OCI-M1 (cell line): ENCODE measurements at places on chromosomes 11 and 22.

DNA sequence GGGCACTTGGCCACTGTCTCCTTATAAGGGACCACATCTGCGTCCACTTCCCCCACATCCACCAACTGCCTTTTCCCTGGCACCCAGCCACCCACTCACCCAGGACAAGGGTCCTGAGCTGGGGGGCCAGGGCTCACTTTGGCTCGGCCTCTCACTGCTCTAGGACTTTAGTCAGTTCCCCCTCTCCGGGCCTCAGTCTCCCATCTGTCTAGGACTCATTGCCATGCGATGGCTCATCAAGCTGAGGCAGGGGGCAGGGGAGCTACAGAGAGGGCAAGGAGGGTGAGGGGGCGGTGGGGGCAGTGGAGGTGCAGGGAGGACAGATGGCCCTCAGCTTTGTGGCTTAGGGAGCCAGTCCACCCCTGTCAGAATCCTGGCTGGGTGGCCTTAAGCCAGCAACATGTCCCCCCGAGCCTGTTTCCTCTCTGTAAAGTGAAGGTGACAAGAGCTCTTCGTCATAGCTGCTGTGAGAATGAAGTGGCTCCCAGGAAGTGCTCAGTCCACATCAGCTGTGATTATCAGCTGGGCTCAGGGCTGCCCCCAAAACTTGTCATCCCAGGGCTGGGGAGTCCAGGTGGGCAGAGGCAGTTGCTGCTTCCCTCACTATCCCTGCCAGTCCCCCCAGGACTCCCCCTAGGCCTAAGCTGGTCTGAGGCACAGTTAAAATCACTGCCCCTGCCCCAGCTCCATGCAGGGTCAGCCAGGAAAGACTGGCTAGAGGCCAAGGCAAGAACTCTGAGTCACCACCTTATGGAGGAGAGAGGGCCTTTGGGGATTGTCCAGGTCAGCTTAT lies 14.9 kb downstream of the RAC2 start:
- no peak for DNase-seq

GRCh38 chr11:31664954-31665353 lies 146.2 kb downstream of the PAX6 start:
- no peak for DNase-seq

DNA sequence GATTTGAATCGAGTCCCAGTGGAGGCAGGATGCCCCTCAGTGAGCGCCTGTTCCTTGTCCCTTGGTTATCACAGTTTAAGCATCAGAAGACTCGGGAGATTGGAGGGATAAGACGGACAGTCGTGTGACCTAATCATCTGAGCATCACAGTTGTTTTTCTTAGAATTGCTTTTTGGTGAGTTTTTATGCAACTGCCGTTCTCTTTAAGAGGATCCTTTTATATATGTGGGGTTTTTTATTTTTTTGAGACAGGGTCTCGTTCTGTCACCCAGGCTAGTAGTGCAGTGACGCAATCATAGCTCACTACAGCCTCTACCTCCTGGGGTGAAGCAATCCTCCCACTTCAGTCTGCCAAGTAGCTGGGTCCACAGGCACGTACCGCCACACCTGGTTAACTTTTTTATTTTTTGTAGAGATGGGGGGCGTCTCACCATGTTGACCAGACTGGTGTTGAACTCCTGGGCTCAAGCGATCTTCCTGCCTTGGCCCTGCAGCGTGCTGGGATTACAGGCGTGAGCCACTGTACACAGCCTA lies 16.5 kb downstream of the NUP50 start:
- no peak for DNase-seq

- DNase-seq = no peak
Measured at GRCh38 chr22:31953261-31953660, 8.9 kb downstream of the YWHAH start.

- no peak for DNase-seq
Measured at GRCh38 chr11:133347988-133348387, 184.3 kb downstream of the OPCML start.

GRCh38 chr22:33780531-33781136 lies 139.6 kb downstream of the LARGE1 start:
- no peak for DNase-seq

DNA sequence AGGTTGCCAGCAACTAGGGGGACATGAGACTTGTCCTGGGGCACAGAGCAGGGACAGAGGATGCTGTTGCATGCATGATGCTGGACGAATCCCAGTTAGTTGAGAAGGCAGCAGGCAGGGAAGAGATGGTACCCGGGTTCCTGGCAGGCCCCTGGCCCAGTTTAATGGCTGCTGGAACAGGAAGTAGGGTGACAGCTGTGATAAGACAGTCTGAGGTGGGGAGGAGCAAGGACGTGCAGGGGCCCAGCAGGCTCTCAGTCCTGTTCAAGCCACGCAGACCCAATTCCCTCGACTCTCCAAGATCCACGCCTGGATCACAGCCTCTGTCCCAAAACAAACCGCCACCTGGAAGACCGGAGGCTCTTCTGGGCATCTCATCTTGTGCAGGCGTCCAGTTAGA lies 32.0 kb downstream of the LRRC10B start:
- no peak for DNase-seq

- peak; percentile 32 for DNase-seq
Measured at GRCh38 chr11:12680246-12680939, 6.2 kb downstream of the TEAD1 start.

GRCh38 chr22:20111045-20111688 lies 4.7 kb upstream of the RANBP1 start:
- peak; percentile 59 for DNase-seq

- DNase-seq = no peak
Measured at GRCh38 chr11:1487091-1487850, 692 bp upstream of the MOB2 start.

DNA sequence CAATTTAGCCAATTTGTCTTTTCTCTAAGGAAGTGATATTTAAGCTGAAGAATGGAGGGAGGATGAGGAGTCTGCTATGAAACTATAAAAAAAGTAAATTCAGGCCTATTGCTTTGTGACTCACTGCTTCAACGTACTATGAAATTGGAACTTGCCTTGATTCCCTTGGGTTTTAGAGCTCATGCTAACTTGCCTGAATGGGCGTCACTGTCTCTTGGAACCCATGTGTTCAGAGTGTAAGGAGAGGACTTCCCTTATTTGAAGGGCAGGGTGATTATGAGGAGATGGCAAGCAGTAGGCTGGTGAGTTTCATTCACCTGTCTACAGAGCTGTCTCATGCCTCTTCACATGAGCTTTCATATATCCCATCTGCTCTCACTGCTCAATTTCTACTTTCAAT lies 28.7 kb upstream of the WT1 start:
- no peak for DNase-seq

- DNase-seq = peak; percentile 73
Measured at GRCh38 chr11:70129051-70129592, 51.0 kb downstream of the ANO1 start.

DNA sequence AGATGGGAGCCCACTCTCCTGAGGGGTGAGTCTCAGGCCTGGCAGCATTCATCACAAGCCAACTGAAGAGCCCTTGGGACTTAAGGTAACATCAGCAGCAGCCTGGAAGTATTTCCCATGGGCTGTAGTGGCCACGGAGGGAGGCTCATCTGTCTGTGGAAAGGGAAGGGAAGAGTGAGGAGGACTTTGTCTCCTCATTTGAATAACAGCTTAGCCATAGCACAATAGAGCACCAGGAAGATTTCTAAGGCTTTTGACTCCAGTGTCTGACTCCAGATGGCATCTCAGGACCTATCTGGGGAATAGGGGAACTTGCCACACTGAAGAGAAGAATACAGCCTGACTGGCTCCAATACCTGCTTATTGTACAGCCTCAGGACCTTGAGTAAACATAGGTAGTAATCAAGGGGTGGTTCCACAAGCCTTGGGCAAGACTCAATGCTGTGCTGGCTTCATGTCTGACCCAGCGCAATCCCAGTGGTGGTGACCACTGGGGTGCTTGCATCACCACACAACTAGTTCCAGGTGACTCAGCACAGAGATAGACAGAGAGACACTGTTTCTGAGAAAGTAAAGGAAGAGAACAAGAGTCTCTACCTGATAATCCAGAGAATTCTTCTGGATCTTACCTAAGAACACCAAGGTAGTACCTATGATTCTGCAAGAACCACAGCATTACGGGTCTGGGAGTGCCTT lies 510.5 kb upstream of the CCDC179 start:
- DNase-seq = no peak

DNA sequence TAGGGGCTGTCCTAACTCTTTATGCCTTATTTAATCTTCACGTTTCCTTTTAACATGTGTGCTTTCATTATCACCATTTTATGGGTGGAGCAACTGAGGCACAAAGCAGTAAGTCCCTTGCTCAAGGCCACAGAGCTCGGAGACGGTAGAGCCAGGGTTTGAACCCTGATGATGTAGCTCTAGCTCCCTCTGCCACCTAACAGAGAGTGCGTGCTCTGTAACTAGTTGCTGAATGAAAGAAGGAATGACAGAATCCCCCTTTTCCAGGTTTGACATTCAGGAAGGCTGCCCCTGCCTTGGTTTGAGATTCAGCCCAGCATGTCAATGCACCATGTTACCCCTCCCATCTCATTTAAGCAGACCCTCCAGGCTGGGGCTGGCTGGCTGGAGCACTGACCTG lies 193.3 kb upstream of the NAV2 start:
- DNase-seq = no peak

GRCh38 chr22:27251563-27251962 lies 550.0 kb downstream of the MN1 start:
- DNase-seq = no peak

DNA sequence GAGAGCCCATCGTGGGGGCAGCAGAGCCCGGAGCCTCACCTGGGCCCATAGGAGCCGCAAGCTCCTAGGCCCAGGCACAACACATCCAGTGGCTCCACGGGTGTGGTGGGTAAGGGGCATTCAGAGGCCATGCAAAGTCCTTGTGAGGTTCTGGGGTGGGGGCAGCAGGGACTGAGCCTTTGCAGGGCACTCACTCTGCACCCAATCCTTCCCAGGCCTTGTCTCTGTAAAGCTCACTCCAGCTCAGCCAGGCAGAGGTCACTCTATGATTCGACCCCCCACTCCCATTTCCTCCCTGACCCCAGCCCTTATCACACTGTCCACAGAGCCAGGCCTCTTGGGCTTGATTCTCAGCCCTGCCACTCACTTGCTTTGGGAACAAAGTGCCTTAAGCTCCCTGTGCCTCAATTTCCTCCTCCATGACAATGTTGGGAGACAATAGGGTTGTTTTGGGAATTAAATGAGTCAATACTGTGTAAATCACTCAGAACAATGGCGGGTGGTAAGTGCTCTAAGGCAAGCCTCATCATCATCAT lies 46.6 kb downstream of the LRRC32 start:
- no peak for DNase-seq

- DNase-seq = peak; percentile 68
Measured at GRCh38 chr11:73205661-73206343, 12.3 kb upstream of the P2RY2 start.

GRCh38 chr22:49959782-49960158 lies 802 bp upstream of the PIM3 start:
- DNase-seq = no peak

- DNase-seq = peak; percentile 83
Measured at GRCh38 chr22:35842954-35843353, 125.3 kb downstream of the APOL5 start.

- DNase-seq = peak; percentile 10
Measured at GRCh38 chr11:97610000-97610399, 1220.2 kb downstream of the JRKL start.

GRCh38 chr11:110491577-110492320 lies 62.0 kb downstream of the FDX1 start:
- DNase-seq = no peak
